Prostate gland (tissue), 2 donors: ENCODE measurements at places on chromosomes 2 and 18.
A peak's percentile ranks its signal among the peaks of the same experiment; 100 is the strongest.

DNA sequence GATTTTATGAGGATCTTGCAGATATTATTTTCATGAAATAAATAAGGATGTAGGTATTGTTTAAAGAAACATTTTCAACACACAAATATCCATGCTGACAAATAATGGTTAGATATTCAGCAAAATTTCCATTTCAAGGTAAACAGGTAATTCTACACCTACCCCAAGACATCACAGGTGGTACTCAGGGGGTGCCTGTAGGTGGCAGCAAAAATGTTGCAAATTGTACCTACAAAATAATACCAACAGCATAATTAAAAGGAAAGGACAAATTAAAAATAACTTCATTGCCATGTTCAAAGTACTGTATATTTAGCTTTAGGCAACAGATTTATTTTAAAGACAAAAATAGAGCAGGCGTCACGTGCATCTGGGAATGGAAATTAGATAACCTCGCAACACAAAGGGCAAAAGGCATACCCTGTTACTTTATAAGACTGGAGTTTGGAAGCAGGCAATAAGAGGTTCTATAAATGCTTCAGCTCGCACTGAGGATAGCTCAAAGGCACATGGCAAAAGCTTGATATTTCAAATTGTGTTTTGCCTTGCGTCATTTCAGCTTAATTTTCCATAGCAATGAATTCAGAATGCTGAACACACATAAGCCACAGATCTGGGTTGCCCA is 630.5 kb downstream of the TDRD15 start:
- no peak for DNase-seq

DNA sequence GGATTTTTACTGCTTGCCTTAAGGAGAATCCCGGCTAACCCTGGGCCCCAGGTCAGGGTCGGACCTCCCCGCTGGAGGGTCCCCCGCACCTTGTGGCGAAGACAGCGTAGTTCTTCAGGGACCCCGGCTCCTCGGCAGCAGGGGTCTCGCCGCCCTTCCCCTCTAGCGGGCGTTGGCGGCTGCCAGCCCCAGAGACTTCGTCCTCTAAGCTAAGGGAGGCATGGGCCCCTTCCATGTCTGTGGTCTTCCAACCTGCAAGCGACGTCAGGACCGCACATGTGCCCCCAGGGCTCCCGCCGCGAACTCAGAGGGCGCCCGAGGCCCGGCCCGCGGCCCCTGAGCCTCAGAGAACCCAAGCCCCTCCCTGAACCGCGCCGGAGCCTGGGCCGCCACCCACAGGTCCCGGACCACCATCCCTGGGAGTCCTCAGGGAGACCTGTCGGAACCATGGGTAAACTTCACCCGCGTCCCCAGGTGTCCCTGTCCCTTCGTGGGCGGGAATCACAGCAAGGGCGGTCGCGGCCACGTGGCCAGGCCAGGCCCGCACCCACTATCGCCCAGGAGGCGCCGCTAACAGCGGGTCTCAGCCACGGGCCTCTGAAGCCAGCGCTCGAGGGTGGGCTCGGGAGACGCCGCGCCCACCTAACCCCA is 562 bp downstream of the ANKMY1 start:
- DNase-seq = peak; percentile 3

DNA sequence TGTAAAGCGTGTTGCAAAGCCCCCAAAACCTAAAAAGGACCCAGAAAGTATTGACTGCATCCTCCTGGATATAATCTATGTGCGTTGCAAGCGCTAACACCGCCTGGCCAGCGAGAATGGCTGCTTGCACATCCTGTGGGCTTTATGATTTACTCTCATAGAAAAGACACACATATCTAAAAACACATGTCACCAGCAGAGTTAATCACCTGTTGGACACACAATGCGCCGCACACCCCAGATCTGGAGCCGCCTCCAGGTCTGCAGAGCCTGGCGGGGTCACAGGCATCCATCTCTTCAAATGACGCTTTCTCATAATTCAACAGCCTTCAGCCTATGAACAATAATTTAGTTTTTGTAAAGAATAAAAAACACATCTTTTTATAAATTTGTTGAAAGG is 186.5 kb downstream of the RTP5 start:
- no peak for DNase-seq

- DNase-seq = no peak
Measured at GRCh38 chr18:34049511-34049910, 175.2 kb downstream of the NOL4 start.

GRCh38 chr2:218286570-218287459 is 5.5 kb downstream of the TMBIM1 start:
- DNase-seq = peak; percentile 90

- DNase-seq = no peak
Measured at GRCh38 chr2:218743068-218743467, 32.4 kb downstream of the TTLL4 start.

DNA sequence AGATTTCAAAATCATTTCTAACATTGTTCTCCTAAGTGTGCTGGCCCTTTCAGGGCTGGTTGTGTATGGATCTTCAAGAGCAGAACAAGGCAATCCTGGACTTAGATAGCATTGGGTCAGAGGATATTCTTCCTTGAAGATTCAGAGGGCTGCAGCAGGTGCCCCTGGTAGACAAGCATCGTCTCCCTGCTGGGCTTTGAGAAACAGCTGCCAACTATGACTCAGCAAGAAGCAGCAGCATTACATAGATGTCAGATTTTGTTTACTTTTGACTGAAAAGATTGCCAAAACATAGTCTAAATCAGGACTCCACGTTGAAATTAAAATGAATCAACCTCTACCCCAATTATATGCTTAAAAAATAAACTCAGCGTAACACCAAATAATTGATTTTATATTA is 618.8 kb downstream of the SOCS6 start:
- no peak for DNase-seq

- DNase-seq = no peak
Measured at GRCh38 chr2:72579591-72580180, 246.1 kb downstream of the EXOC6B start.

- DNase-seq = no peak
Measured at GRCh38 chr18:75097491-75098225, 111.3 kb downstream of the PTGR3 start.

DNA sequence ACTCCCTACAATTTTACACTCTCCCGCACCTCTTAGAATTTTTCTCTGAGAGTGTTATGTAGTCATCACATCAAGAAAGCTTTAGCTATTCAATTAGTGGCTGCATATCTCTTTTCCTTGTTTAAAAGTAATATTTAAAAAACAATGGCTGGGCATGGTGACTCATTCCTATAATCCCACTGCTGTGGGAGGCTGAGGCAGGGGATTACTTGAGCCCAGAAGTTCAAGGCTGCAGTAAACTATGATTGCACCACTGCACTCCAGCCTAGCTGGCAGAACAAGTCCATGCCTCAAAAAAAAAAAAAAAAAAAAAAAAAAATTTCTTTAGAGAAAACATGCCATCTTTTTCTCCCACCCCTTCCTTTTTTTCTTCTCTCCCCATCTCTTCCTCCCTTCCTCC is 44.3 kb downstream of the AQP4 start:
- DNase-seq = no peak

DNA sequence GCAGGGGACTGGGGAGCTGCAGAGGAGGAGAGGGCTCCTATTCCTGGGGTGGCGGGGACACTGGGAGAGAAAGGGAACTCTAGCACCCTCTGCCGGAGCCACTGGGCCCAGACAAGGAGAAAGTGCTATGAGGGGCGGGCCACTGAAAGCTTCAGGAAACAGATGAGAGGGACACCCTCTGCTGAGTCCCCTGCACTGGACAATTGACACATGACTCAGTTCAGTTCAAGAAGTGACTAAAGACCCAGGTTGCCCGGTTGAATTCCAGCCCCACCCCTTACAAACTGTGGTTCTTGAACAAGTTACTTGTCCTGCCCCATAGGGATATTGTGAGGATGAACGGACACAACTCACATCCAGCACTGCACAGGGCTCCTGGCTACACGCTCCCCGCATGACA is 5.0 kb downstream of the RUFY4 start:
- no peak for DNase-seq

- DNase-seq = no peak
Measured at GRCh38 chr18:48216639-48217257, 192.4 kb downstream of the ZBTB7C start.

- DNase-seq = no peak
Measured at GRCh38 chr2:128446049-128446873, 127.6 kb upstream of the HS6ST1 start.

GRCh38 chr2:61268249-61268648 is 106.3 kb downstream of the C2orf74 start:
- DNase-seq = no peak

GRCh38 chr2:112821682-112822081 is 14.9 kb downstream of the IL1B start:
- no peak for DNase-seq

DNA sequence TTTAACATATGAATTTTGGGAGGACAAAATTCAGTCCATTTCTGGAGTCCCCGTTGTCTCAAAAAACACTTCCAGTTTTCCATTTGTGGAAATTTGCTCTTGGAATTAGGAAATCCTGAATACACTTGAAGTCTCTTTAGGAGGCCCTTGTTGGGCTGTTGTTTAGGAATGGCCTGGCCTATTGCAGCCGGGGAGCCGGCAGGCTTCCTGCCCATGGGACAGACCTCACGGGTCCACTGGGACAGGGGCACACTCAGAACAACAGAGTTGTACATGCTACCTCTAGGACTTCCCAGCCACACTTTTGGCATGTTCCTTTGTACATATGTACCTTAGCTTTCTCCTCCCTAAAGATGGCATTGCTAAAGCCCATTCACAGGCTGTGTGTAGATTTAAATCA is 57.3 kb downstream of the ACOXL start:
- DNase-seq = no peak

DNA sequence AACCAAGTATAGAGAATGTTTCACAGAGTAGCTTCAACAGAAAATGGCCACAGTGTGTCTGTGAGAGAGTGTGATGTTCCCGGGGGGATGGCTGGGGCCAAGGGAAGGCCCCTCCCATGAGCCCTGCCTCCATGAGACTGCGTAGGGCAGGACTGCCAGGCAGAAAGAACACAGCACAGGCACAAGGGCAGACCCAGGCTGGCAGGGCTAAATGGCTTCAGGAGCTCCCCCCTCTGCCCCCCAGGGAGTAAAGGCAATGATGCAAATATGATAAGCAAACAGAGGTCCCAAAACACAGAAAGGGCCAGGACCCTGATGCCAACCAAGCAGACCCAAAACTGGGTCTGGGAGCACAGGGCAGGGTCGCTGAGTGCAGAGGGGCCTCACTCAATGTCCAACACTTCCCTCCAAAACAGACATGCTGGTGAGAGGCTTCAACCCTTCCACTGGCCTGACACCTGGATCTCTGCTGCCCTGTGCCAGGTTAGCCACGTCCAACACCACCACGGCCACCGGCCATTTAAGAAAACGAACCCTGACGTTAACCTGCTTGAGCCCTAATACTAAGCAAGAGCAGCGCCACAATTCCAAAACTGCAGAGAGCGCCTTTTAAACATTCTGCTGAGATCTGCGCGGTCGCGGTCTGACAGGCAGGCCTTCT is 90.3 kb downstream of the HDAC4 start:
- DNase-seq = no peak

GRCh38 chr2:11406958-11407381 is 59.0 kb downstream of the E2F6 start:
- DNase-seq = no peak
